ENCODE measurements at places on chromosomes 3 and 15. TPM values are rescaled to one million over a fixed set of nuclear protein-coding genes. Genes with fewer than 3 reads are reported as not detected.
A peak's percentile ranks its signal among the peaks of the same experiment; 100 is the strongest.

The RPL29 gene
- total RNA-seq = 1,301 TPM

The SAMD7 gene
- total RNA-seq = not detected

The SCG3 gene
- total RNA-seq = not detected

The HIGD2B gene
- total RNA-seq = not detected

The GOLGA6L7 gene
- not detected for total RNA-seq

The TMEM212 gene
- not detected for total RNA-seq

The TMEM207 gene
- total RNA-seq = not detected

The PROS1 gene
- total RNA-seq = 16.9 TPM

- H3K27me3 ChIP-seq = no peaks in the 10 kb centered on the region
- H3K36me3 ChIP-seq = no peaks in the 10 kb centered on the region
- peak; percentile 51 for DNase-seq
- H3K27ac ChIP-seq = no peak overlapping the region
- no peak overlapping the region for H3K4me3 ChIP-seq
- H3K4me1 ChIP-seq = peaks cover 7% of the 10 kb centered on the region
Measured at GRCh38 chr3:79086514-79086913, 681.3 kb downstream of the ROBO1 start.

DNA sequence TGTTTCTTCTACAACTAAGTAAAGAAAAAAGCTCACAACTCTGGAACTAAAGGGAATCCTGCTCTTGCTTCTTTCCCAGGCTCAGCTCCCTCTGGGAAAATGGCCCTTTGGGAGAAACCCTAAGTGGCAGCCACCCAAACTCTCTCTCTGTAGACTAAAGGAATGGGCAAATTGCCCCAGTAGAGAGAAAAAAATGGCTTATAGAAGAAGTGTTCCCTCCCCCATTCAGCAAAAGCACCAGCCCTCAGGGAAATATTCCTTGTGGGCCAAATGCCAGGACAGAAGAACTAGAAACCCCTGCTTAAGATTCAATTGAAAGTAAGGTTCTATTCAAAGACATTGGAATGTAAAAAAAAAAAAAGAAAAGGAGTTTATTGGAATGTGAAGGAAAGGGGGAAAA lies 603.7 kb upstream of the ALCAM start:
- H3K4me3 ChIP-seq = no peak overlapping the region
- no peak for DNase-seq
- no peaks in the 10 kb centered on the region for H3K27me3 ChIP-seq
- peak overlapping the region; percentile 91 for H3K27ac ChIP-seq

GRCh38 chr3:57755368-57755675 lies 787 bp upstream of the SLMAP start:
- peak overlapping the region; percentile 96 for H3K4me3 ChIP-seq
- peak overlapping the region; percentile 98 for H3K27ac ChIP-seq
- no peaks in the 10 kb centered on the region for H3K27me3 ChIP-seq
- H3K36me3 ChIP-seq = no peaks in the 10 kb centered on the region
- peaks cover 42% of the 10 kb centered on the region for H3K4me1 ChIP-seq
- DNase-seq = no peak

DNA sequence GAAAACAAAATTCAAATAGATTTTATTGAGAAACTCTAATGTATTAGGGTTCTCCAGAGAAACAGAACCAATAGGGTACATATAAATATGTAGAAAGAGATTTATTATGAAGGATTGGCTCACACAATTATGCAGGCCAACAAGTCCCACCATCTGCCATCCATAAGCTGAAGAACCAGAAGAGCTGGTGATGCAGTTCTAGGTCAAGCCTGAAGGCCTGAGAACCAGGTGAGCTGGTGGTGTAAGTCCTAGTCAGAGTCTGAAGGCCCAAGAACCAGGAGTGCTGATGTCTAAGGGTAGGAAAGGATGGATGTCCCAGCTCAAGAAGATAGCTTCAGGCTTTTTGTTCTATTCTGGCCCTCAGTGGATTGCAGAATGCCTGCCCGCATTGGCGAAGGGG lies 2.6 kb upstream of the NFKBIZ start:
- peaks cover 24% of the 10 kb centered on the region for H3K4me1 ChIP-seq
- no peak overlapping the region for H3K4me3 ChIP-seq
- H3K27ac ChIP-seq = no peak overlapping the region
- no peak for DNase-seq

DNA sequence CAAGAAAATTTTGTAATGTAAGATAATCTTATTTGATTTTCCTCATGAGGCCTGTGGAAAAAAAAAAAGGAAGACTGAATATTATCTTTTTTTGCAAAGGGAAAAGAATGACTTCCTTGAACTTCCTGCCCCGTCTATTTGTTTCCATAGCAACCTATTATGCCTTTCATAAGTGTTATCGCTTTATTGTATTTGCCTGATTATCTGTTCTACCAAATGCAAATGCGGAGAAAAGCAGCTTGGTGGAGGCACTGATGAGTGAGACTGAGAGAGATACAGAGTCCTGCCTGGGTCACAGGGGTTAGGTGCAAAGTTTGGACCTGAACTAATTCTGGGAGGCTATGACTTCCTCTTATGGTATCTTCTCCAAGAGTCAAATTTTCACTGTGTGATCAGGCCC lies 334.0 kb upstream of the KCNMB2 start:
- H3K4me3 ChIP-seq = no peak overlapping the region
- no peaks in the 10 kb centered on the region for H3K27me3 ChIP-seq
- no peak overlapping the region for H3K27ac ChIP-seq
- H3K4me1 ChIP-seq = peaks cover 24% of the 10 kb centered on the region

DNA sequence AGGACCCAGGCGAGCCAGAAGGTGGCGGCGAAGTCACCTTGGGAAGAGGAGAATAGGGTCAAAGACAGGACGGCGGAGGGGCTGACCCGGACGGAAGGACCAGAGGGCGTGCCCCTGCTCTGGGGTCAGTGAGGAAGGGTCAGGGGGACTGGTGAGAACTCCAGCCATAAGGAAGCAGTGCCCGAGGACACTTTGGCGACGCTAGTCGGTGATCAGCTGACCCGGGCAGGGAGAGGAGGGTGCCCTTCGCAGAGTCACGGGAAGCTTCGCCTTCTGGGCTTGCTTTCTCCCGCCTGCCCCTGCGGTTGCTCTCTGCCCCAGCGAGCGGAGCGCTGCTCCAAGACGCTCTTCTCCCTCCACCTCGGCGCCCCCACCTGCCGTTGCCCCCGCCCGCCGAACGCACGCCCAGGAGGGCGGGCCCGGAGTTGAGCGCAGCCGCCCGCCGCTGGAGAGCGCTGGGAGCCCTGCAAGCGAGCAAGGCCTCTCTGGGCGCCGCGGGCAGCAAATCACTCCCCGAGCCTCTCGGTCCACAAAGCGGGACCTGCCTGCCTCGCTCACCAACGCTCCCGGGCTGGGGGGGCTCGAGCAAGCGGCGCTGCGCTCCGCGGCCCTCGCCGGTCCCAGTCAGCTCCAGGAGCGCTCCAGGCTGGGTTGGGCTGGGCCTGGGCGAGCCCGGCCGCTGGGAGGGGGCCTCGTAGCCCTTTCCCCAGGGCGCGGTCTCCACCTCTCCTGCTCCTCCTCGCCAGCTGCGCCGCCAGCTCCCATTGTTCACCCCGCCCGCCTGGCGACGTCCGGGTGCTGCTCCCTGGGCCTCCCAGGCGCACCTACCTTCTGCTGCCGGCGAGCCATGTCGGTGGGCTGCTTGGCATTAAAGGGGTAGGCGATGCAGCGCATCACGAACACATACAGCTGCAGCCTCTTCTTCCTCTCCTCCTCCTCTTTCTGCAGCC lies 1.2 kb downstream of the CADPS start:
- peak overlapping the region; percentile 78 for H3K4me3 ChIP-seq
- peaks cover 12% of the 10 kb centered on the region for H3K4me1 ChIP-seq

DNA sequence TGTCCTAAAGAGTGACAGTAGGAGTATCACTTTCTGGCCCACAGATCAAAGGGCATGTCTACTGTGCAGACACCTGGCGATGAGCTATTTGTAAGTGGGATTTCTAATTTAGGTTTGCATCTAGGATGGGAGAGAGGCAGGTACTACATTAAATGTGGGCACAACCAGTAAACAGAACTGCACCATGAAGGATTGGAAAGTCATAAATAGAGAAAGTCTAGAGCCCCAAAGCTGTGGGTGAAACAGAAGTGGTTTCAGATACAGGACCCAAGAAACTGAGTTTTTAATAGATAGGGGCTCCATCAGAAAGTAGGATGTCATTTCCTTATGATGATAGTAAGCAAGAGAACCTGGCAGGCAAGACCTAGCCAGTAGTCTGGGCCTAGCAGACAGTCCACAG lies 35.2 kb upstream of the SPPL2A start:
- H3K27ac ChIP-seq = no peak overlapping the region
- DNase-seq = no peak
- peaks cover 27% of the 10 kb centered on the region for H3K4me1 ChIP-seq

GRCh38 chr3:157148196-157148889 lies 11.6 kb downstream of the CCNL1 start:
- no peak for DNase-seq
- H3K4me1 ChIP-seq = peaks cover 2% of the 10 kb centered on the region
- H3K27ac ChIP-seq = no peak overlapping the region
- H3K36me3 ChIP-seq = peaks cover 53% of the 10 kb centered on the region
- no peak overlapping the region for H3K4me3 ChIP-seq

- H3K4me3 ChIP-seq = no peak overlapping the region
- H3K4me1 ChIP-seq = no peaks in the 10 kb centered on the region
- no peak for DNase-seq
- peaks cover 56% of the 10 kb centered on the region for H3K27me3 ChIP-seq
- no peak overlapping the region for H3K27ac ChIP-seq
Measured at GRCh38 chr3:186461141-186461540, 83.0 kb downstream of the CRYGS start.

DNA sequence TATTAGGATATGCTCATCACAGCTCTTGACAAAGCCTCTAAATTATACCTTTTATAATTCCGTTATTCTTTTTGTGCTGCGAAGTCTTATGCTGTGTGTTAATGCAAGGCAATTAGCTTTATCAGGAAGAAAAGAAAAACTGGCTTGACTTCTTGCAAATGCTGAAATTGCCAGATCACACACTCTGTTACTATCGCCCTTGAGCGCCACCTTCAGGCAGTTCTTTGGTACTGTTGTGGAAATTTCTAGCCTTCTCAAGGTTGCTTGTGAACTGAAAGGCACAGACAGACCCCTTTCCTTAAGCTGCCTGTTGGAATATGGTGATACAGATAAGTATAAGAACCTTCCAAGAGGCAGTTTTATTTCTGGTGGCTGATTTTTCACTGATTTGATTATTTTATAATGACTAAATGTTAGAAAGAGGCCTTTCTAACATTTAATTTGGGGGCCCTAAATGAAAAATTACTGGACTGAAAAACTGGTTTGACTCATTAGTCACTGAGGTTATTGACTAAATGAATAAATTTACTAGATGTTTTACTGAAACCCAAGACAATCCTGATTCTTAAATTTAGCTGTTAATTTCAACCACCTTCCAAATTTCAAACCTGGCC lies 126.2 kb upstream of the RASGRP1 start:
- no peaks in the 10 kb centered on the region for H3K27me3 ChIP-seq
- peak; percentile 48 for DNase-seq
- no peak overlapping the region for H3K27ac ChIP-seq
- peaks cover 42% of the 10 kb centered on the region for H3K4me1 ChIP-seq

DNA sequence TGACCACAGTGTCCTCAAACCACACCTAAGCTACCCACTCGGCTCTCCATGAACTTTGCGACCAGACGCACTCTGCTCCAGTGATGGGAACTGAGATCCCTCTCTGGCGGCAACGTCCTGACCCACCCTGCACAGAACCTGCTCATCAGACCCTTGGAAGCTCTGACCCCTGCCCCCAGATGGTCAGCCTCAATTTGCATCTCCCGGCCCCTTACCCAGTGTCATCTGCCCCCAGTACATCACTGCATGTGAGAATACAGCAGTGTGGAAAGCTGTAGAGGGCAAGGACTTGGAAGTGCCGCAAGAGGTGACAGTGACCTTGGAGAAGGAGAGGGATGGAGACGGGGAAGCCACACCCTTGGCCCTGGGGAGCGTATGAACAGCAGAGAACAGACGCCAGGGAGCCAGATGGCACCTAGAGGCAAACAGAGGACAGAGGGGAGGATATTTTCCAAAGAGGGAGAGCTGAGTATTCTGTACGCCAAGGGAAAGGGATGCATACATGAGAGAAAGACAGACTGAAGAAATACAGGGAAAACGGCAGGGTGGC lies 192.0 kb downstream of the XXYLT1 start:
- peaks cover 37% of the 10 kb centered on the region for H3K4me1 ChIP-seq
- no peak overlapping the region for H3K4me3 ChIP-seq
- no peak for DNase-seq
- no peaks in the 10 kb centered on the region for H3K36me3 ChIP-seq

GRCh38 chr3:118137778-118138177 lies 896.9 kb downstream of the IGSF11 start:
- H3K27me3 ChIP-seq = no peaks in the 10 kb centered on the region
- H3K4me3 ChIP-seq = no peak overlapping the region
- H3K27ac ChIP-seq = no peak overlapping the region
- H3K4me1 ChIP-seq = no peaks in the 10 kb centered on the region

DNA sequence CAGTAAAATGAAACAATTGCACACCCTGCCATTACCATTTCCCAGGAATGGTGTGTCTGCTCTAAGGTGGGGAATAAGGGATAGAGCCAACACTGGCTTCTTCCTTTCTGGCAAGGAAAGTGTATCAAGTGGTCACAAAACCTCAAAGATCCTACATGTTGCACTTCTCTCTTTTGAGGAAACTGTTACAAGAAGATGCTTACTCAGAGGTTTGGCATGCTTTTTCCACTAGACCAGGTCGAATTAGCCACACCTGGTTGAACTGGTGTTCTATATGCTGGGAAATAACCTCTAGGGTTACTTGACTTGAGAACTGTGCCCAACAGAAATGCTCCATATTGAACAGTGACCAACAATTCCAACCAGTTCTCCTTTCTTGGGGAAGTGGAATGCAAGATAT lies 102.9 kb downstream of the LRRN1 start:
- DNase-seq = no peak
- no peaks in the 10 kb centered on the region for H3K27me3 ChIP-seq
- peaks cover 11% of the 10 kb centered on the region for H3K36me3 ChIP-seq
- H3K4me3 ChIP-seq = no peak overlapping the region
- H3K27ac ChIP-seq = no peak overlapping the region

DNA sequence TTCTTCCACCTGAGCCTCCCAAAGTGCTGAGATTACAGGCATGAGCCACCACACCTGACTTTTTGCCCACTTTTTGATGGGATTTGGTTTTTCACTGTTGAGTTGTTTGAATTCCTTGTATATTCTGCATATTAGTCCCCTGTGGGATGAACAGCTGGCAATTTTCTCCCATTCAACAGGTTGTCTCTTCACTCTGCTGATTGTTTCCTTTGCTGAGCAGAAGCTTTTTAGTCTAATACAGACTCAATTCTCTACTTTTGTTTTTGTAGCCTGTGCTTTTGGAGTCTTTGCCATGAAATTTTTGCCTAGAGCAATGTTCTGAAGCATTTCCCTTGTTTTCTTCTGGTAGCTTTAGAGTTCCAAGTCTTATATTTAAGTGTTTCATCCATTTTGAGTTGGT lies 62.7 kb upstream of the MFGE8 start:
- no peaks in the 10 kb centered on the region for H3K27me3 ChIP-seq
- DNase-seq = no peak
- H3K4me3 ChIP-seq = no peak overlapping the region
- no peak overlapping the region for H3K27ac ChIP-seq
- H3K4me1 ChIP-seq = no peaks in the 10 kb centered on the region

DNA sequence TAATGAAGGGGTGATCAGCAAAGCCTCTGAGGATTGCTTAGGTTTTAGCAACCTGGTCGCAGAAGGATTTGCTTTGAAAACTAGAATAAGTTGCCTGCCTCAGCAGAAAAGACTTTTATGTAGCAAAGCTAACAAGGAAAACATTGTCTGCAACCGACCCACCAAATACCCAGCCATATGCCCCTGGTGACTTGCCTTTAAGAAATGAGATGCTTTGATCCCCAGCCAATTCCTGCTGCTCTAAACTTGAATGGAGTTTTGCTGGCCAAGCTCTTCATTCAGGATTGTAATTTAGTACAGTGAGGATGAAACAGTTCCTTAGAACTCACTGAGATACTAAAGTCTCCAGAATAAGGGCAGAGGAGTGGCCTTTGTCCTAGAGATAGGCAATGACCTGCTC lies 139.8 kb upstream of the PROK2 start:
- H3K27me3 ChIP-seq = peaks cover 18% of the 10 kb centered on the region
- DNase-seq = no peak
- no peaks in the 10 kb centered on the region for H3K36me3 ChIP-seq
- no peak overlapping the region for H3K4me3 ChIP-seq
- H3K27ac ChIP-seq = no peak overlapping the region
